ENCODE measurements at places on chromosomes 11 and 22.

DNA sequence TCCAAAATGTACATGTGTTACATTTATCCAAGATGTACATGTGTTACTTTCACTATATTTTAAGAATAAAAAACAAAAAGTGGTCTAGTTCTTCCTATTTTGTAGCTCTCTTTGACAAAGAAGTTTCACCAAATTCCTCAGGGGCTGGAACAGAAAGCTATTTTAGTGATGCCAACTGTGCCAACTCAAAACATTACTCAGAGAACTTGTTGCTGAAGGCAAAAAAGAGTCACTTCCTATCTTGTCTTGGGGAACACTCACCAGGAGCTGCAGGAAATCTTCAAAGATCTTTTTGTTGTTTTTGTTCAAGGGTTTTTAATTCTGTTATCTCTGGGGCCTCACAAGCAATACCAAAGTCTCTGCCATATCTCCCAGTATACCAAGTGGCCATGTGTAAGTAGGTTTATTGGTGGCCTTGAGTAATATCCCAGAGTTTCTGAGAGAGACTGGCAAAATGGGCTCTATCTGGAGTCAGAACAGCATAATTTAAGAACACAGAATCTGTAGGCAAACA lies 13.6 kb upstream of the EED start:
- DNase-seq = no peak

GRCh38 chr11:22169833-22170232 lies 23.1 kb upstream of the ANO5 start:
- DNase-seq = no peak

DNA sequence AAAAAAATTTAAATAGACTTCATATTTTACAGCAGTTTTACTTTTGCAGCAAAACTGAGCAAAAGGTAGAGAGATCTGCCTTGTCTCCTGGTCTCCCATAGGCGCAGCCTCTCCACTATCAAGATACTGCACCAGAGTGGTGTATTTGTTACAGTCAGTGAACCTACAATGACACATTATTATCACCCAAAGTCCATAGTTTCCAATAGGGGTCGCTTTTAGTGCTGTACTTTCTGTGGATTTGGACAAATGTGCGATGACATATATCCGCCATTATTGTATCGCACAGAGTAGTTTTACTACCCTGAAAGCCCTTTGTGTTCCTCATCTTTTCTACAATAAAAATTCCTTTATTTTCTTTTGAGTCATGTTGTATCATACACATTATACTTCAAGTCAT lies 153.2 kb upstream of the CCDC179 start:
- no peak for DNase-seq

DNA sequence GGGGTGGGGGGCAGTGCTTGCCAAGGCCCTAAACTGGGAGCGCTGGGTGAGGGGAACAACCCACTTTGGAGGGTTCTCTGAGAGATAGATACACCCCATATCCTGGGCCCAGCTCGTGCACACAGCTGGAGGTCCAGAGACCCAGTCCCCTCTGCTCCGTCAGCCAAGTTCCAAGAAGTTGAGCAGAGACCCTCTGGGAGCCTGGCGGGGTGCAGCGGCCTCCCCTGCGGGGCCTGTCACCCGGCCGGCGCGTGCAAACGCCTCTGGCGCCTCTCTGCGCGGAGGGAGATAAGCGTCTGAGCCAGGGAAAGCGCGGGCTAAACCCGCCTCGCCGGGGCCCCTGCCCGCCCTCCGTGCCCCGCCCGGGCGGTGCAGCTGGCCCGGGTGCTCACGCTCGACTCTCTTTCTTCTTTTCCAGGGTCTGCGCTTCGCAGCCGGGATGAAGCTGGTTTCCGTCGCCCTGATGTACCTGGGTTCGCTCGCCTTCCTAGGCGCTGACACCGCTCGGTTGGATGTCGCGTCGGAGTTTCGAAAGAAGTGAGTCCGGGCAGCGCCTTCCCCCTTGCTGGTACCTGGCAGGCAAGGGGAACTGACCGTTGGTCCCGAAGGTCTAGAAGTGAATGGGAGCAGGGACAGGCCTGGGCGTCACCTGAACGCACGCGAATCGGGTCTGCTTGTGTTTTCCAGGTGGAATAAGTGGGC lies 540 bp downstream of the ADM start:
- peak; percentile 41 for DNase-seq

GRCh38 chr11:65880844-65881421 lies 1.3 kb downstream of the CTSW start:
- DNase-seq = no peak

GRCh38 chr22:50089682-50090411 lies at the start of gene MOV10L1:
Gene MOV10L1, plus strand, starts transcription at chr22:50090006. Its CDS starts 83 bp downstream, at chr22:50090089.
- DNase-seq = no peak

- DNase-seq = no peak
Measured at GRCh38 chr11:78833237-78833636, 258.6 kb upstream of the NARS2 start.

DNA sequence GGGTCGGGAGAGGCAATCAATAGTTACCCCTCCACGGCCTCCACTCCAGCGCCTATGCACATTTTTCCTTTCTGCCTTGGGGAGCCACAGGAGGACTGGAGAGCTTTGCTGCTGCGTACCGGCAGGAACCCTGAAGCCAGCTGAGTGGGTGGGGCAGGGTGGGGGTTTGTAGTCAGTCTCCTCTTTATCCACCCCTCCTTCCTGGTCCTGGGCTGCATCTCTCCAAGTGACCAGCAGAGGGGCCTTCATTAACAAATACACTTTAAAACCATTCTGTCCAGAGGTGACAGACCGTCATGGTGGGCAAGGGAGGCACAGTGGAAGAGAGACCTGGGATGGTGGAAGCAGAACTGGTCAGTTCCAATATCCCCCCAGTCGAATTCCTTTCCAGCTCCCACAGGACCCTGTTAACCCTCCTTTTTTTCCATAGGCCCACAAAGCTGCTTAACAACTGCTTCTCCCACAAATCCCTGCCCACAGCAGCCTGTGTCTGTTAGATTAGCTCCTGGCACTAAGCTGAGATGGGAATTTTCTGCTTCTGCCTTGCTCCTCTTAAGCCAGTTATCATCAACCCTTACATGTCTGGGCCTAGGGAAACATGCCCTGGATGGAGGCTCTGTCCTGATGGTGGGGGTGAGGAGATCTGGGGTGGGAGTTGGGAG lies 3.9 kb upstream of the ABCG4 start:
- DNase-seq = peak; percentile 87

DNA sequence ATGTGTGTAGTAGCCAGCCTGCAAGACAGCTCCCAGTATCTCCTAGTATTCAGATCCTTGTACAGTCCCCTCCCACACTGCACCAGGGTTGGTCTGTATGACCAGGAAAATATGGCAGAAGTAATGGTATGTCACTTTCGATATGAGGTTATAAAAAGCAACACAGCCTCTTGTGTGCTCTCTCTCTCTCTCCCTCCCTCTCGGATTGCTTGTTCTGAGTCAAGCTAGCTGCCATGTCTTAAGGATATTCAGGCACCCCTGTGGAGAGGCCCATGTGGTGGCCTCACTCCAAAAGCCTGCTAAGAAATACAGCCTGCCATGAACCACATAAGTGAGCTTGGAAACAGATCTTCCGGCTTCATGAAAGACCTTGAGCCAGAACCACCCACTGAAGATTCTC lies 25.4 kb downstream of the FXYD6 start:
- no peak for DNase-seq

DNA sequence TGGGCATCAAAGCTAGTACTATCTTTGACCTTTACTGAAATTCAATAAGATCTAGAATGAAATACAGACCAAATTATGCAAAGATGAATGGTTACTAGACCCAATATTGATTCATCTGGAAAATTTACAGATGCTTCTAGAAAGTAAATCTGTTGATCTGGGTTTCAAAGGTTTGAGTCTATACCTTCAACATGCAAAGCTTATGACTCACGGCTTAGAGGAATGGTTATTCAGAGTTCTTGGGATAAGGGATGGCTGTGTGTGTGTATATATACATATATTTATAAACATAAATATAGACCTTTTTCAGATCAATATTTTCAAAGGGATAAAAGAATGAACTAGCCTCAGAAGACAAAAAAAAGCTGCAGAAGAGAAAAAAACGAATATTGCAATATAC lies 1.3 kb downstream of the SPTY2D1 start:
- no peak for DNase-seq

- peak; percentile 32 for DNase-seq
Measured at GRCh38 chr11:1017269-1018005, 19.1 kb downstream of the MUC6 start.

DNA sequence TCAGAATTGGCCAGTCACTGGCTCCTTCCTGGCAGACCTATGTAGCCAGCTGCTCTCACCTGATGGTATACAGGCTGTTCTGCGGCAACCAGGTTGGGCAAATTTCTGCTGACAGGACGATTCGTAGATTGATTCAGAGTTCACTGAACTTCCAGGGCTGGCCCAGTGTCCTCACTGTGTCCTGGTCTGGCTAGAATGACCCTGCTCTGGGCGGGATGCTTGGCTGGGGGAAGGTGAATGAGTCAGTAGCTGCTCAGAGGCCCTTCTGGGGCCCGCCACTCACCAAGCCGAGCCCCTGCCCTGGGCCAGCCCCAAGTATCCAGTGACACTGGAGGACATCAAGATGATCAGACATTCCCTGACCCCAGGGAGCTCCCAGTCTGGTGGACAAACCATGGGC lies 62.9 kb upstream of the WNT11 start:
- DNase-seq = no peak

DNA sequence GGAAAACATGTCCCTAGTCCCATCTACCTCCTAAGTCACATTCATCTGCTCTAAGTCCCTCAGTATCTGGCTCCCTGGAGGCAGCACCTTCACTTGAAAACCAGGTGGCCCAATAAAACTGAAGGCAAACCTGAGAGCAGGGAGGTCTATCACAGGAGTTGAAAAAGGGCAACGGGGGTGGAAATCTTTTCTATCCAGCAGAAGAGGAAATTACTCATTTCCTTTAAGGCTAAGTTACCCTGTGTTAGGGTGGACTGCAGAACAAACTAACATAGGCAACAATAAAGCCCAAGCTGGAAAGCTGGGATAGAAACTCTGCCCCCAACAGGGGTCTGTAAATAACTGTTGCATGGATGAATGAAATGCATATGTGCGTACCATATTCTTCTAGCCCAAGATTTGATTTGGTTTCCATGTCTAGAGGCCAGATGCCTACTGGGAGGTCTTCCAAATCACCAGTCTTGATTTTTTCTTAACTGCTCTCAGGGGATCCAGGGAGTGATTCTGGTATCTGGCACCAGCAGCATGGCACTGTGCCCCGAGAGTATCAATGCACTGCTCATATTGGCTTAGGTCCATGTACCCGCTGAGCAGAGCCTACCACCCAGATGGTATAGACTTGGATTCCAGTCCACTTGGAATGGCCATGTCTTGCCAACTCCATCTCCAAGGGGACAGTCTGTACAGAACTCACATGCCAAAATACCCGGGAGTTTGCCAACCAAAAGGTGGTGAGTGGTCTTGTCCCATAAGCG lies 350.0 kb upstream of the NCAM1 start:
- DNase-seq = no peak

GRCh38 chr11:78037056-78037455 lies 14.0 kb upstream of the KCTD14 start:
- no peak for DNase-seq

- peak; percentile 5 for DNase-seq
Measured at GRCh38 chr22:19357270-19358105, 66.0 kb upstream of the CLTCL1 start.

DNA sequence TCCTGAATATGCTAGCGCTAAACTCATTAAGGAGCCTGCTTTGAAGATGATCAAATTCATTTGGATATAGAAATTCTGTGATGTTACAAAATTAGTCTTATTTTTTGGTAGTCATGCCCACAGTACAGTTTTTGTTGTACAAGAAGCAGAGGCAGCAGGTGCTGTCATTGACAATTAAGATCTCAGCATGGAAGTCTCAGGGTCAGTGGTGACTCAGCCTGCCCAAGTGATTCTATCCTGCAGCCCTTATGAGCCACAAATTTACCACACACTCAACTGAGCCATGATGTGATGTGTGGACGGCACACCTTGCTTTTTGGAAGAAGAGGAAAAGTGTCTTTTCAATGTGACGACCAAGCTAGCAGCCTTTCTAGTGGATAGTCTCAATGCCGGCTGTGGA lies 153.6 kb upstream of the SORL1-AS1 start:
- DNase-seq = no peak

- DNase-seq = no peak
Measured at GRCh38 chr22:48489551-48490499, 1337.8 kb downstream of the BRD1 start.

GRCh38 chr22:39655004-39655579 lies 84.5 kb downstream of the CACNA1I start:
- DNase-seq = peak; percentile 46

DNA sequence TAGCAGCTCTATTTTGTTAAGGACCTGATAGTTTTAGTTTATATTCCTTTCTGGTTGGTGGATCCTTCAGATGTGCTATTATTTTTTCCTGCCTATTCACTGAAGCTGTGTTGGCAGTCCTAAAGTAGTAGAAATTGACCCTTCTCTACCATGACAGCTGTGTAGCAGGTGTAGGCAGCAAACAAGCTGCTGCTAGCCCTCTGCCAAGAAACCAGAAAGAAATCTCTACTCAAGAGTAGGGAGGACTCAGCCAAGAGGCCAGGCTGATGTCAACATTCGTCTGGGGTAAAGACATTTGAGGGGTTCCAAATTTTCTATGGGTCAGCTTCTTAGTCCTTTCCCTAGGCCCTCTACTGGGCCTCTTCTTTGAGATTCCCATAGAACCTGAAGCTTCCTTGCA lies 51.2 kb downstream of the CSTF3 start:
- no peak for DNase-seq

- no peak for DNase-seq
Measured at GRCh38 chr11:113908098-113908497, 3.5 kb downstream of the HTR3B start.

DNA sequence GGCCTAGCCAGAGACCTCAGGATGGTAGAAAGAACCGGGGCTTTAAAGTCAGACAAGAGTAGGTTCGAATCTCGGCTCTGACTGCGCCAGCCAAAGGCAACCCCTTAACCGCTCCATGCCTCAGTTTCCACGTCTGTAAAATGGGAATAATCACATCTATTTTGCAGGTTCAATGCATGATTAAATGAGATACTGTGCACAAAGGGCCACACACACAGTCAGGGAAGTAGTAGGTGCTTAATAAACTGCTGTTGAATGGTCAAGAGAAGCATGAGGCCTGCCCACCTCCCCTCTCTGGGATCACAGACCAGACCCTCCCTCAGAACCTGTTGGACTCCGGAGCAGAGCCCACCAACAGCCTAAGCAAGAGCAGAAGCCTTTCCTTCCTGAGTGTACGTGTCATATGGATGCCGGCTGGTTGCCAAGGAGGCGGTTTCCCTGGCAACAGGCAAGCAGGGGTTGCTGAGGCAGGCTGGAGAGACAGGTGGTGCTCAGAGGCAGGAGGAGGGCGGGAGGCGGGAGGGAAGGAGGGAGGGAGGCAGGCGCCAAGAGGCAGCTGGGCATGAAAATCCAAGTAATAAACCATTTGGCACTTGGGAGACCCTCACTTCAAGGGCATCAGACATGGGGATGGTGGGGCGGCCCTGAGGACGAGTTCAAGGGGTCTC lies 43.9 kb downstream of the NFAM1 start:
- no peak for DNase-seq

- DNase-seq = no peak
Measured at GRCh38 chr11:18229501-18229900, 7.1 kb downstream of the SAA4 start.

GRCh38 chr11:70574725-70575347 lies 176.5 kb downstream of the CTTN start:
- no peak for DNase-seq

GRCh38 chr11:95702526-95702925 lies 87.1 kb downstream of the FAM76B start:
- DNase-seq = no peak

GRCh38 chr22:50045211-50046018 lies 12.7 kb downstream of the TTLL8 start:
- DNase-seq = no peak

- DNase-seq = no peak
Measured at GRCh38 chr11:79471071-79471844, 30.4 kb upstream of the TENM4 start.
